ENCODE measurements at places on chromosomes 3 and 15. TPM values are rescaled to one million over a fixed set of nuclear protein-coding genes. Genes with fewer than 3 reads are reported as not detected.

DNA sequence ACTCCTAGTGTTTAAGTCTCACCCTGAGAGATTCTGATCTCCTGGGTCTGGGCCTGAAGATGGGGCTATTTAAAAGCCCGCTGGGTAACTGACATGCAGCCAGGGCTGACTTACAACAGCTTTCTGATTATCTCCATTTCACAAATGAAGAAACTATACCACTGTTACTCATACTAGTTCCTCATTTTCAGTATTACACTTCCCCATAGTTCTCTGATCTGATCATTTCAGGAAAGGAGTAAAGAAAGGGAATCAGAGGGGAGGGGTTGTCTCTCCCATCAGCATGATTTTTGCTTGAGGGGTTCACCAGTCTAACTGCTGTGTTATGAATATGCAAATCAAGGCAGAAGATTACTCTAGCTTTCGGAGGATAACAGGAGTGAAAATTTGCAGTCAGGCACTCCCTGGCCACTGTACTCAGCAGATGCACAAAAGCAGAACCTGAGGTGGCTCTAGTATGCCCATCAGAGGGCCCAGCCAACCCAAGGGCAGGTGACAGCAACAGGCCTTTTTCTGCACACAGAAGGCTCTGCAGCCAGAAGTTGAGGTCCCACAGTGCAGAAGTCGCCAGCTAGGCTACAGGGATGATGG is 59.4 kb downstream of the DAPK2 start:
- DNase-seq = no peak

- peak; percentile 75 for DNase-seq
These were observed 23.2 kb upstream of the VILL start for GRCh38 chr3:37967260-37967881.

- peak; percentile 57 for DNase-seq
These were observed 17.7 kb downstream of the GOLGA8S start for GRCh38 chr15:23372284-23372683.

- no peak for DNase-seq
These were observed 81.8 kb downstream of the USP13 start for GRCh38 chr3:179734497-179735281.

GRCh38 chr3:151383956-151384355 is 597 bp downstream of the P2RY12 start:
- no peak for DNase-seq

DNA sequence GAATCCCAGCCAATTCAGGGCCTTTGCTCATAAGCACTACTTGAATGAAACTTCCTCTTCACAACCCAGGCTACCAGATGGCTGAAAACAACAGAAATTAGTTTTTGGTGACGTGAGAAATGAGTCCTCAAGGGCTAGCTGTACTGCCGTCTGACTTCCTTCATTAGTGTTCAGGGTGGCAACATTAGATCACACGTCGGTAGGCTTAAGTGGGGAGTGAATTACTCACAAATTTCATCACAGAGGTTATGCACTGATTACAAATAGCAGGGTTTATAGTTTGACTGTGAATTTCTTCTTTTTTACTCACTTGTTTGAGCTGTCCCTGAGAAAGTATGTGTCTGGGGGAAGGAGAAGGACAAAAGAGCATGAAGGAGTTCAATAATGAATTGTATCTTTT is 397.2 kb downstream of the GAP43 start:
- no peak for DNase-seq

DNA sequence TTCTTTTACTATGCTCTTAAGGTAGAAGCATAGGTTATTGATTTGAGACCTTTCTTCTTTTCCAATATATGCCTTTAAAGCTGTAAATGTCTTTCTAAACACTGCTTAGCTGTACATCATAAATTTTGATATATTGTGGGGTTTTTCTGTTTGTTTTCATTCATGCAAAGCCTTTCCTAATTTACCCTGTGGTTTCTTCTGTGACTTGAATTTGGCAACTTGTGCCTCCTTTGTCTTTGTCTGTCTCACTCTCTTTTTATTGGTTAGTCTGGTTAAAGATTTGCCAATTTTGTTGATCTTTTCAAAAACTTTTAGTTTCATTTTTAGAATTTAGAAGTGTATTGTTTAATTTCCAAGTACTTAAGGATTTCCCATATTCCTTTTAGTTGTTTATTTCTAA is 343.1 kb downstream of the OXSM start:
- DNase-seq = no peak

- no peak for DNase-seq
These were observed 163.2 kb downstream of the MINAR1 start for GRCh38 chr15:79595306-79595705.

GRCh38 chr3:49157289-49157688 is 8.8 kb downstream of the CCDC71 start:
- no peak for DNase-seq

- DNase-seq = no peak
These were observed 4.1 kb downstream of the DET1 start for GRCh38 chr15:88542342-88542733.

- no peak for DNase-seq
These were observed 267.3 kb upstream of the IL12A start for GRCh38 chr3:159721324-159721723.

DNA sequence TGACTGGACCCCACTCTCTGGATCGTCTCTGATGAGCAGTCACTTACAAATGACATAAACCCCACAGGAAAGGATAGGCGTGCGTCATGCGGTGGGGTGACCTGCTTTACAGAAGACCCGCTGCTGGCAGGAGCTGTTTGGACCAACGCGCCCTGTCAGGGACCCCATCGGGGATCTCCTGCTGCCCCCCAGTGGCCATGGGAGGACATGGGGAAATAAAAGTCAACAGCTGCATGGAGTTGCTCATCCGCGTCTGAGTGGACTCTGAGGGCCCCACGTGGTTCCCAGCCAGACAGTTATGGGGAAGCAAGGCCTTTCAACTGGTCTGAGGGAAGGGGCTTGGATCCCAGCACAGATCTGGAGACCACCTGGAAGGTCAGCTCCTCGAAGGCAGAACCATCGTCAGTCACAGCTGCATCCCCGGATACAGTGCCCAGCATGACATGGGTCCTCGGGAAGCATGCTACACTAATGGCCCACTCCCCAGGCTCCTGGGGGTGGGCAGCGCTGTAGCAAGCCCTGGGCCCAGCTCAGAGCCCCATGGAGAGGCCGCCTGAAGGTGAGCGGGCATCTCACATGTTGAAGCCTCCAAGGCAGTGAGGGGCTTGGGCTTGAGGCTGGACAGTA is 32.1 kb downstream of the PTH1R start:
- DNase-seq = peak; percentile 89

DNA sequence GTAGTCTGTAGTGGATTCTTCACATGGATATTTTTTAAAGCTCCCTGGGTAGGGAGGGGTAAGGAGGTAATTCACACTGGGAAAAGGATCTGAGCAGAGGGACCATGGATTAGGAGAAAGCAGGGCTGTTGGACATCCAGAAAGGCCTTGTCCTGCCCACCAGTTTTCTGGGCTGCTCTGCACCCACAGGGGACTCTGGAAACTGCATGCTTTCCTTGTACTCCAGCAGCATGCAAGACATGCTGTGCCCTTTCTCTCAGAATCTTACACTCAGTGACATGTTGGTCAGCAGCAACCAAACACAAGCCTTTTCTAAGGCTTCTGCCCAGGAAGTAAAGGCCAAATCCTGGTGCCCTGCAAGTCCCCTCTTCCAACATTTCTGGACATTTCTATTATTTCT is 2.5 kb upstream of the FBN1 start:
- DNase-seq = no peak

GRCh38 chr3:10272977-10273376 is 19.8 kb downstream of the GHRL start:
- no peak for DNase-seq

DNA sequence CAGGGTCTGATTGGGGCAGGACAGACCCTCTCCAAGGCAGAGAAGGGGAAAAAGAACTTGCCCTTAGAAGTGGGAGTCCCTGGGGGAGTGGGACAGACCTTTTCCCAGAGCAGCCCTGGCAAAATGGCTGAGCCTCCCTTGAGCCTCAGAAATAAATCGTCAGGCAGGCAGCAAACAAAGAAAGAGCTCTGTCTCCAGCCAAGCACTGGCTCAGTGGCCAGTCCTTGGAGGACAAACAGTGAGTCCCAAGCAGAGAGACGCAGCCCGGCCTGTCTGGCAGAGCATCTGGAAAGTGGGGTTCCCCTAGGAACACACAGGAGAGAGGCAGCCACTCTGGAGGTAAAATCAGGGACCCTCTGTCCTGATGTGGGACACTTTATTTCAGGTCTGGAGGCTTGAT is 1.8 kb downstream of the SLC6A1 start:
- no peak for DNase-seq

DNA sequence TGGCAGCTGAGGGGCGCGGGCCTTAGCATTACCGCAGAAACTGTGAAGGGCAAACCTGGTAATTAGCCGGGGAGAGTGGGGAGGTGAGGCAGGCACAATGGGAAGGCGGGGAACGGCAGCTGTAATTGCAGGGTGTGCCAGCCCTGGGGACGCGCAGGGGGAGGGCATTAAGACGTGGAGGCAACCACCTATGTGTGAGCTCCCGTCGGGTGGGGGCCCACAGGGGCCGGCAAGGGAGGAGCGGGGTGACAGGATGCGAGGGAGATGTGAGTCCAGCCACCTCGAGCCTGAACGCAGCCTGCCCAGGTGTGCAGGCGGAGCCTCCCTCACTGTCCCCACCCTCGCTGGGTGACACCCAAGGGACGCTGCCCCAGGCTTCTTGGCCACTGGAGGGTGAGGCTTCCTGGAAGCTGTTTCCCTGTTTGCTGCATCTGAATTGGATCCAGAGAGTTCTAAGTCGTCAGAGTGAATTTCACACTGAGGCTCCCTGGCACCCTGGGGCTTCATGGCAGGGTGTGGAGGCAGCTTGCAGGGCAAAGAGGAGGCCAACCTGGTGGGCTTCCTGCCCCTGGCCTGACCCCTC is 130.6 kb upstream of the MEF2A start:
- DNase-seq = peak; percentile 53

- DNase-seq = no peak
These were observed 67.4 kb upstream of the FOXB1 start for GRCh38 chr15:59936741-59937140.

DNA sequence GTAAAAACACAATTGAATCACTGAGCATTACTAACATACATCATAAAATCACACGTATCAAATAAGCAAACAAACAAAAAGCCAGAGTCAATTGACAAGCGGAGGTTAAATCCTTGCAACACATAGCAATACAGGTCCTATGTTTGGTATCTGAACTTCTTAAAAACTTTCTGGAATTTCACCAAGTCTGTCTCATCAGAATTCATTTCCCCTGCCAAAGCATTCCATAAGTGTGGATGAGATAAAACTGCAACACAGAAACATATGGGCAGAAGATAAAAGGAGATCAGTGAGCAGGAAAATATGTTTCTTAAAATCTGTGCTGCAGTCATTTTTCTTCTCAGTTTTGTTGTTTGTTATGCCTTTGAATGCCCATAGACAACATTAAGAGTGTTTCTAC is 1155.5 kb downstream of the TBL1XR1 start:
- no peak for DNase-seq

DNA sequence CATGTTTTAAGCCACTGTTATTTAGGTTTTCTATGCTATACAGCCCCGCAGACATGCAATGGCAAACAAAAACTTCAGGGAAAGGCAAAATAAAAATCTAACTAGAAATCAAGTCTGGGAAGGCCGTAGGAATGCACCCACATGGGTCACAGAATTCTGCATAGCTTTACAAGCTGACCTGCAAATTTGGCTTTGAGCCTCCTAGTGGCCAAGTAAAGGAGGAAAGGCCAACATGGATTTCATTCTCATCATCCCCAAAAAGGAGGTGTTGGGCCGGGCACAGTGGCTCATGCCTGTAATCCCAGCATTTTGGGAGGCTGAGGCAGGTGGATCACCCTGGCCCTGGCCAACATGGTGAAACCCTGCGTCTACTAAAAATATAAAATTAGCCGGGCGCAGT is 124.3 kb downstream of the FBLN2 start:
- no peak for DNase-seq

GRCh38 chr3:192433704-192434103 is 293.6 kb downstream of the FGF12 start:
- no peak for DNase-seq

DNA sequence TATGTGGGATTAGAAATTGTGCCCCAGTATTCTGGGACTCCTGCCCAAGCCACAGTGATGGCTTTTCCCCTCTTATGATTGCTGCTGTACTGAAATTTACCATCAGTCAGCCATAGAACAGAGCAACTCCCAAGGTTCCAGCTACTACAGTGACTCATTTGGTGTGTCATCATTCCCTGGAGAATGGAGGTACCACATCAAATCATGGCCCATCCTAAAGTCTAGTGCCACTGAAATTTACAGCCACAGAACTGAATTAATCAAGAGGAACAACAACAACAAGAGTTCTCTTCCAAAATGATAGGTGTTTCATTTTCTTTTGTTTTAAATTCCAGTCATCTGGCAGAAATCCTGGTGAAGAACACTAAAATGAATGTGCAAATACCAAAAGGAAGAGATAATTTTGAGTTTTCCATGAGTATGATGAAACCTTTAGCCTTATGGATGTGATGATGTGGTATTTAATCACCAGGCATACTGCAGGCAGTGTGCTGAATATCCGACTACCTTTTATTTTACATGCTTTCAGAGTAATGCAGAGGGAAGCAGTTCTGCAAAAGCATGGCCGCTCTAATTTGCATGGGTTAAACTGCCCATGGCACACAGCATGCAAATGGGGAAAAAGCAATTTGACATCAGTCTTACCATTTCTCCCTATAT is 75.6 kb upstream of the SLC2A2 start:
- no peak for DNase-seq

DNA sequence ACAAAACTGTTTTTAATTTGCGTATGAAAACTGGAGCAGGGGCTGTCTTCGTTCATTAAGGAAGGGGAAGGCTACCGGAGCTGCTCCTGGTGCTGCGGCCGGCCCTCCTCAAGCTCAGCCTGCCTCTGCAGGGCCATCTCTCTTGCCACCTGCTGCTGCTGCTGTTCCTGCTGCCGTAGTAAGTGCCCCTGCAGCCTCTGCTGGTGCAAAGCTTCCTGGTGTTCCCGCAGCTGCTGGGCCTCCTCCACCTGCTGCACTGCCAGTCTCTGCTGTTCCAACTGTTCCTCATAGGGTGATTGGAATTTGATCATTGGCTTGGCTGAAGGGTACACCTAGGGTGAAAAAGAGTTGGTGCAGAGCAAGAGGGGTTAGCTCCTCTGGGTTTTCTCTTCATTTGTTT is 66.0 kb downstream of the GOLIM4 start:
- DNase-seq = no peak

- DNase-seq = no peak
These were observed 41.1 kb downstream of the LYZL4 start for GRCh38 chr3:42369304-42369703.

- no peak for DNase-seq
These were observed 7.6 kb upstream of the SEMA7A start for GRCh38 chr15:74441248-74441941.

- no peak for DNase-seq
These were observed 1.0 kb downstream of the TASOR start for GRCh38 chr3:56681984-56682461.

Gene RIOX2
- 13.6 TPM for total RNA-seq

Gene ARL14
- total RNA-seq = not detected

Gene MUC4
- total RNA-seq = not detected

Gene SPINT1
- total RNA-seq = 6.5 TPM

Gene DPPA2
- total RNA-seq = not detected

Gene ADAM10
- total RNA-seq = 42.0 TPM
